ENCODE measurements at places on chromosomes 6 and 20. TPM values are rescaled to one million over a fixed set of nuclear protein-coding genes. Genes with fewer than 3 reads are reported as not detected.

Gene PDYN
- total RNA-seq: not detected

DNA sequence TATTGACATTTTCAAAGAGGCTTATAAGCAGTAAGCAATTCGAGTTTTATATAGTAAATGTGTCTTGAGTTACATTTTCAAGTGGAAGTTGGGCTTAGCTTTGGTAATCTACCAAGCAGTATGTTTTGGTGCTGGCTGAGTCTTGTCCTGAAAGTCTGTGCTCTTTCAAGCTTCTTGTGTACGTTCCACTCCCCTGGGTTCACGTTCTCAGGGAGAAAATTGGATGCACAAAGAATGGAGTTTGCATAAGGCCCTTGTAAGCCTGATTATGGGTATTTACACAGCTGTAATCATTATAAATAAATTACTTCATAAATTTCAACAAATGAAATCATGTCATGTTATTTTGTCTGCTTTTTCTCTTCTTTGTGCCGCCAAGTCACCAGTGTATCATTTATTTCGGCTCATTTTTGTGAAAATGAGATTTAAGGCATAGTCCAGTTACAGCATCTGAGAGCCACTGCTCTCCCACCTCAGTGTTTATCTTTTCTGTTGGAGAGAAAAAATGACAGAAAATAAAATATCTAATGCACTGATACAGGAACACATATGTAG lies 262.5 kb downstream of the BTBD3 start:
- no peaks in the 10 kb centered on the region for H3K36me3 ChIP-seq
- H3K4me1 ChIP-seq: peaks cover 32% of the 10 kb centered on the region
- H3K27me3 ChIP-seq: no peaks in the 10 kb centered on the region
- DNase-seq: no peak

- H3K27me3 ChIP-seq: no peaks in the 10 kb centered on the region
- H3K36me3 ChIP-seq: no peaks in the 10 kb centered on the region
- H3K27ac ChIP-seq: no peak overlapping the region
- H3K4me3 ChIP-seq: peak overlapping the region; percentile 77
Observed at GRCh38 chr6:52362443-52363227, 684 bp downstream of the PAQR8 start.

DNA sequence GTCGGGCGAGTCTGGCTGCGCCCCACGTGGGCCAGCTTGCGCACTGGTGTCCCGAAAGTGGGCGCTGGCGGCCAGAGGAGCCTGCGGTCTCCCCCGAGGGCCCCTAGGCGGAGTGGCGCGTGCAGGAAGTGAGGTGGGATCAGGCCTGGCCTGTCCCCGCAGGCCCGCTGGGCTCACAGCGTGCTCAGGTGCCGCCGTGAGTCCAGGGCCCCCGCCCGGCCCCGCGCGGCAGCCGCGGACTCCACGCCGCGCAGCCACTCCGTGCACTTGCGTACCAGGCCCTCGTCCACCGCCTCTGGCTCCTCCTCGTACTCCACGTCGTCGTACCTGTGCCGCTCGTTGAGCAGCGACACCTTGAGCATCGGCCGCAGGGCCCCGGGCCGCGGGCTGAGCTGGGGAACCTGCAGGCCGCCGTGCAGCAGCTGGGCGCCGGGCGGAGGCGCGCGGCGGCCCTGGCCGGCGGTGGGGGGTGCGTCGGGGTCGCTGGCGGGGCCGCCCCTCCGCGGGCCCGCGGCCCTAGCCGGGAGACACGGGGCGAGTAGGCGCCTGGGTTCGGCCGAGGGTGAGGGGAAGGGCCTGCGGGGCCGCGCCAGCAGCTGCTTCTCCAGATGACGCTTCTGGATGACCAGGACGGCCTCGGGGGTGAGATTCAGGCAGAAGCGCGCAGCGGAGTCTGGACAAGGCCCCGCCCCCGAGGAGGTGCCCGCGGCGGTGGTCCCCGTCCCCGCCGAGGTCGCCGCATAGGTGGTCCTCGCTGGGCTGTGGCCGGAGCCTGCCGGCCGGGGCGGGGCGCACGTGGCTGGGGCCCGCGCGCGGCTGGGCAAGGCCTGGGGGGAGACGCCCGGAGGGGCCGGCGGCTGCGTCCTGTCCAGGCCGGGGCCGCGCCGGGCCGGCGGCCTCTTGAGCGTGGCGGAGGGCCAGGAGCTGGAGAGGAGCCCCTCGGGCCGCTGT lies 835 bp downstream of the PRR18 start:
- H3K27ac ChIP-seq: no peak overlapping the region
- H3K36me3 ChIP-seq: no peaks in the 10 kb centered on the region
- no peak for DNase-seq

DNA sequence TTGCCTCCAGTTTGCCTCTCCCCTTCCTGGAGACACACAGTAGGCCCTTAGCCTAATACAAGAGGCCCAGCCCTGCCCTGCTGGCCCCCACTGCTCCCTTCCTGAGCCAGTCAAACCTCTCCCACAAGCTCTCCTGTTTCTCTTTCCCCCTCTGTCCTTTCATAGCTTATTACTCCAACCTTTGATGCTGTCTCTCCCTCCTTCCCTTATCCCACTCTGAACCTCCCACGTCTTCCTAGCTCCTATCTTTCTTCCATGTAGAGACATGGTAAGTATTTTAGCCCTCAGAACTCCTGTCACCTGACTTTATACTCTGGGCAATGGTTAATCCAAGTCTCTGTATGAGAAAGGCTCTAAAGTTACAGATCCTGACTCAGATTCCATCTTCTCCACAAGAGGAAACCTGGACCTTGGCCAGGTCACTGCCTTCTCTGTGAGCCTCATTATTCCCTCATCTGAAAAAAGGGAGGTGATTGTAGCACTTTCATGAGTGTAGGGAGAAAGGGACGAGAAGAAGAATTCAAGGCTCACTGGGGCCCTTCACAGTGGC lies 6.7 kb downstream of the TGIF2 start:
- H3K4me1 ChIP-seq: peaks cover 19% of the 10 kb centered on the region
- peaks cover 12% of the 10 kb centered on the region for H3K36me3 ChIP-seq
- no peaks in the 10 kb centered on the region for H3K27me3 ChIP-seq
- H3K27ac ChIP-seq: no peak overlapping the region
- no peak overlapping the region for H3K4me3 ChIP-seq

DNA sequence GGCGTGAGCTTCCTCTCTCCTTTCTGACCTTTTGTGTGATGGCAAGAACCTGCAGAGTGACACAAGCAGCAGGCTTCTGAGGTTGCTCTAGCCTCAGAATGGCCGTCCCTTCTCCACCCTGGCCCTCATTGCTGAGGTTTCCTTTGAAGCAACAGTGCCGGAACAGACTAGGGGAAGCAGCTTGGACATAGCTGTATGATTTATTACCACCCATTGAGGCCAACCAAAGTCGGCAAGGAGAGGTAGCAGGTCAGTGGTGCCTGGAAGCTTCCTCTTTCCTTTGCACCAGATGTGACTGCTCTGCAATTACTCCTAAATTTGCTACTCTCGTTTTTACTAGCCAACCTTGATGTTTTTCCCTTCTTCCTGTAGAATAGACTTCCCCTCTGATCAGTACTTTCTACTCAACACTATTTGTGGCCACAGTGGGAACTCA lies 31.4 kb downstream of the PTPN1 start:
- H3K4me3 ChIP-seq: no peak overlapping the region
- H3K4me1 ChIP-seq: peaks cover 12% of the 10 kb centered on the region
- no peaks in the 10 kb centered on the region for H3K36me3 ChIP-seq

Gene DDO
- not detected for total RNA-seq

DNA sequence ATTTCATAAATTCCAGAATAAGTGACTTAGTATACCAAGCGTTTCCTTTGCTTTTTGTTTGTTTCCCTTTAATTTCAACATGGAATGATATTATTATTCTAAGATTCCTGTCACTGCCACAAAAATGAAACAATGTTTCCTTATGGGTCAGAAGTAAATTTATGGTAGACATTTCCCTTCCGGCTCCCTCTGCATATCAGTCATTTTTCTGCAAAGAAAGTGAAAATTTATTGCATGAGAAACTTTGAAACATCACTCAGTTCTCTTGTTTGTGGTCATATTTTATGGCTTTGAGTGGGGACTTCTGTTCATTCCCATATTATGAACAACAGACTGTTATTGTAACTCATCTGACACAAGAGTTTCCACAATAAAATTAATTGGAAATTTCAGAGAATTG lies 97.8 kb downstream of the NKAIN2 start:
- no peaks in the 10 kb centered on the region for H3K4me1 ChIP-seq
- no peaks in the 10 kb centered on the region for H3K27me3 ChIP-seq
- H3K27ac ChIP-seq: no peak overlapping the region
- H3K36me3 ChIP-seq: no peaks in the 10 kb centered on the region
- H3K4me3 ChIP-seq: no peak overlapping the region
- no peak for DNase-seq

GRCh38 chr6:132362442-132363185 lies 38.7 kb downstream of the MOXD1 start:
- H3K27me3 ChIP-seq: no peaks in the 10 kb centered on the region
- peak; percentile 27 for DNase-seq
- no peaks in the 10 kb centered on the region for H3K36me3 ChIP-seq
- H3K4me1 ChIP-seq: peaks cover 6% of the 10 kb centered on the region
- H3K27ac ChIP-seq: no peak overlapping the region
